ENCODE measurements at places on chromosomes 3 and 15.

- DNase-seq = no peak
Observed at GRCh38 chr15:90130291-90130690, 28.0 kb upstream of the IDH2 start.

- no peak for DNase-seq
Observed at GRCh38 chr3:196662033-196662432, 22.5 kb downstream of the NRROS start.

DNA sequence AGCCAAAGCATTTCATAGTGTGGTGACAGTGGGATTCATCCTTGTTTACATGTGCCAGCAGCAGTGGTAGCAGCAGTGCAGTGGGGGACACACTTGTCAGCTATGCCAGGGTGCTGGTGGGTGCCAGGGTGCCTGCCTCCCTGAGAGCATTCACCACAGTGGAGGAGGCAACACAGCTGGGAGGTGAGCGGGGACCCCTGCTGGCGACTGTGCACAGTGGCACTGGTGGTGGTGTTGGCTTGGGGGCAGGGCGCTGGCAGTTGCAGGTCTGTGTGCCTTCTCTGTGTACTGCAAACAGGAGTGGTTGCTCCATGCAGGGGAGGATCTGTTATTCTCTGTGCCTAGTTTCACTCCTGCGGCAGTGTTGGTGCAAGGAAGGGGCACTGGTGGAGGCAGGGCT is 41.2 kb downstream of the CEP63 start:
- no peak for DNase-seq

- no peak for DNase-seq
Observed at GRCh38 chr15:69170597-69170996, 10.2 kb downstream of the GLCE start.

GRCh38 chr3:12076666-12077065 is 72.5 kb downstream of the SYN2 start:
- no peak for DNase-seq

DNA sequence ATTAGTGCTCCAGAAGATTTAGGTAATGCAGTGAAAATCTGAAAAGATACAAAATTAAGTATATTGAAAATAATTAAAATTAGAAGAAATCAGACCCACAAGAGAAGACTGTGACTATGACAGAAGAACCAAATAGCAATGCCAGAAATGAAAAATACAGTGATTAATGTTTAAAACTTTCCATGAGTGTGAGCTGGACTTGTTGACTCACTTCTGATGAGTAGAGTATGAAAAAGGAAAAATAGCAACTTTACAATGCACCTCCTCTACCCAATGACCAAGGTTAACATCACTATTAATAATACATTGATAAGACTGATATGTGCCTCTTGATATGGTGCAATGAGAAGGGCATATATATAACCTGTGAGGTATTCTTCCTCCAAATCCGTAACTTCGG is 39.3 kb upstream of the SLC22A13 start:
- DNase-seq = no peak

DNA sequence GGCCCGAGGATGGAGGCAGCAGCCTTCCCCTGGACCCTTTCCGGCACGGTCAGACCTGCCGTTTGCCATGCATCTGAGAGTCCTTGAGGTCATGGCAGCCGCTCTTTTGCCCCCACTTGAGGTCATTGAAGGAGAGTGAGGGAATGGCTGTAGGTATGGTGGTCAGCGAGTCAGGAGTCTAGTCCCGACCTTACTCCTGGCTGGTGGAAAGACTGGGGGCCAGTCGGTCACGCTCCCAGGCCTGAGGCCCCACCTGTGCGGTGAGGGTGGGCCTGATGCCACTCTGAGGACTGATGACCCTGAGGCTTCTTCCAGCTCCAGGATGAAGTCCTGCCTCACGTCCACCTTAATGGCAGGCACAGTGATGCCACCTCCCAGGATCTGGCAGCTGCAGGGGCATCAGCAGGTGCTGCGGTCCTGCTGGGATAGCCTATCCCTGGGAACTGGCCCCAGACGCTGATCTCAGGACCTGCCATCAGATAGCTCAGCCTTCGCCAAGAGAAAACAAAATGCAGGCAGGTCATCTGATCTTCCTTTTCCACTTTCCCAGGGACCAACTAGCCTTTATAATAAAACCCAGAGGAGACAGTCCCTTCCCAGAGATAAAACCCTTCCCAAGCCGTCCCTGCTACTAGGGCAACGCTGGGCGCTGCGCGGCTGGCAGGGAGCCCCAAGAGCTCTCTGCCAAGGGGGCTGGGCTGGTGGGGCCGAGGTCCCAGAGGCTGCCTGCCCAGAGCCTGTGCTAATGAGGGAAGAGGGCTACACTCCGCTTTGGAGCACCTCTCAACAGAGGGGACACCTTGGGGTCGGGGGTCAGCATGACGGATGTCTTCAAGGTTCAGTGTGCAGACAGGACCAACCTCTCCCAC is 42.2 kb downstream of the TM2D3 start:
- no peak for DNase-seq

DNA sequence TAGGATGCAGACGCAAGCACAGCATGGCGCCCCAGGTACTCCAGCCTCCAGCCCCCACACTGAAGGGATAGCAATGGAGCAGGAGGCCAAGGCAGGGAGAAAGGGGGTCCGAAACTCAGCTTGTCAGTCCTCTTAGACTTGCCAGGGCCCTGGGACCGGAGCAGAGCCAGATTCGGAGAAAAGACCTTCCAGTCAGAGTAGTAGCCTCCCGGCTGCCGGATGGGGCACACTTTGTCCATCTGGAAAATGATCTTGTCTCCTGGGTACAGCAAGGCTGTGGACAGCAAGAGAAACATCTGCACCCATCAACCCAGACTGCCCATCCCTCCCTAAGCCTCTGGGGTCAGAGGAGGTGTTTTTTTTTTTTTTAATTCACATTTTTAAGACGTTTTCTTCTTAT is 24.3 kb downstream of the EFCAB12 start:
- no peak for DNase-seq

GRCh38 chr3:64002233-64002632 is 21.1 kb downstream of the PSMD6 start:
- no peak for DNase-seq

DNA sequence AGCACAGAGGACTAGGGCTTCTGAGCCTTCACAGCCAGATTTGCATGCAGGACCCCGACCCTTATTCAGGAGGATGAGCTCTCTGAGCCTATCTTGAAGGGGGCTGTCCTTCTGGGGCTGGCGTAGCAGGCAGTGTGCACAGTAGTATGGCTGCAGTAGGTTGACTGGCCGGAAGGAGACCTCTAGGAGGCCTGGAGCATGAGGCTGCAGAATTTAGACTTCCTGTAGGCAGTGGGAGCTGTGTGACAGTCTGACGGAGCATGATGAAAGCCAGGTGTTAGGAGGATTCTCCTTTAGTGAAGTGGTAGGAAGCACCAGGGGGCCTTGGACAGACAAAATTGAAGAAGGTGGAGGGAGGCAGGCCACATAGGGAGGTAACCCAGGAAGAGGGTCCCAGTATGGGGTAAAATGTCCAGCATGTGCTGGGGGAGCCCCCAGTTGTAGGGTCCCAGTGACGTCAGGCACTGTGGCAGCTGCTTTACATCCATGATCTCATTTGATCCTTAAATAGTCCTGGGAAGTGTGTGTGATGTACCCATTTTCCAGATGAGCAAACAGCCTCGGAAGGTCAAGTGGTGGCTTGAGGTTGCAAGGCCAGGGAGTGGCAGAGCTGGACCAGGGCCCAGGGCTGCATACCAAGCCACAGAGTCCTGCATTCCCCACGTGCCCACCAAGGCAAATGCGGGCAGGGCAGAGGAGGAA is 36.1 kb downstream of the SPSB4 start:
- no peak for DNase-seq

DNA sequence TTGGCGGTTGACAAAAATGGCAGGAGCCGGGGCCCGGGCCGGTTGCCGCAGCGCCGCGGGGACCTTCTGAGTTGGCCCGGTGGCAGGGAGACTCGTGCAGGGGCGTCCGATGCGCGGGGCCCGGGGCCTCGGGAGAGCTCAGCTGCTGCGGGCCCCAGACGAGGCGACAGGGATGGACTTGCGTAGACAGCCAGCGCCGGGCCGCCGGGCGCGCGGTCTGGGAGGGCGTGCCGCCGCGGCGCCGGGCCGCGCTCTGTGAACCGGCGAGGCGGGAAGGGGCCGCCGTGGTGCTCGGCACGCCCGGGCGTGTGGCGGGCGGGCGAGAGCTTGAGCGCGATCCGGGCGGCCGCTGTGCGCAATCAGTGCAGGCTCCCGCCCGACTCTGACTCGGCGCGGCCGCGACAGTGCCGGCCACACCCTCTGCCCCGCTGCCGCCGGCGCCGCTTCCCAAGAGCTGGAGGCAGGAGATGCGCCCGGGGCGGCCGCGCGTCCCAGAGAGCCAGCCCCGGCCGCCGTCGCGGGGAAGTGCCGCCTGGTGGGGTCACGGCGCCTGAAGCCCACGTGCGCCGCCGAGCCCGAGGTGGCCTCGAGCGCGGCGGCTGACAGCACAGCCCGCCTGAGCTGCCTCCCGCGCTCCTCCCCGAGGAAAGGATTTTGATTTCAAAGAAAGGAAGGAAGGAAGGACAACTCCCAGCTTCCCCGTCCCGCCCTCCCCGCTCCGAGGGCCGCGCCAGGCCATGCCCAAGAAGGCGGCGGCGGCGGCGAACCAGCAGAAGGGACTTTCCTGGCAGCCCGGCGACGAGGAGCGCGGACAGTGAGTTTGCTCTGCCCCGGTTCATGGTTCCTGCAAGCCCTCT is 657 bp downstream of the TLNRD1 start:
- DNase-seq = peak; percentile 38

- DNase-seq = no peak
Observed at GRCh38 chr15:37880009-37880834, 54.2 kb upstream of the TMCO5A start.

DNA sequence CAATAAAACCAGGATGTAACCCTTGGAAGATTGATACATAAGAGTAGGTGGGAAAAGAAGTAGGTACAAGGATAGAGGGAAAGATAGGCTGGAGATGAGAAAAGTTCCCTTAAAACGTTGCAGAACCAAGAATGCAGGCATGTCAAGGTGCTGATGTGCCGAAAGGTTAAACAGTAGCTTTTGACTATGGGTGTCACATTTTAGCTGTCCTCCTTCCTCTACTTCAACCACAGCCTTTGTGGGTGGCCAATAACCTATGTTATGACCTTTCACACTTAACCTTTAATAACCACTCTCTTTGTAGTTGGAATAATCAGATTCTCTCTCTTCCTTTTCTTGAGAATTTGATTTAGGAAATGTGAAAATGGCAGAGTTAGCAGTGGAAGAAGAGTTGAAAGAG is 184.5 kb upstream of the GAP43 start:
- DNase-seq = no peak

DNA sequence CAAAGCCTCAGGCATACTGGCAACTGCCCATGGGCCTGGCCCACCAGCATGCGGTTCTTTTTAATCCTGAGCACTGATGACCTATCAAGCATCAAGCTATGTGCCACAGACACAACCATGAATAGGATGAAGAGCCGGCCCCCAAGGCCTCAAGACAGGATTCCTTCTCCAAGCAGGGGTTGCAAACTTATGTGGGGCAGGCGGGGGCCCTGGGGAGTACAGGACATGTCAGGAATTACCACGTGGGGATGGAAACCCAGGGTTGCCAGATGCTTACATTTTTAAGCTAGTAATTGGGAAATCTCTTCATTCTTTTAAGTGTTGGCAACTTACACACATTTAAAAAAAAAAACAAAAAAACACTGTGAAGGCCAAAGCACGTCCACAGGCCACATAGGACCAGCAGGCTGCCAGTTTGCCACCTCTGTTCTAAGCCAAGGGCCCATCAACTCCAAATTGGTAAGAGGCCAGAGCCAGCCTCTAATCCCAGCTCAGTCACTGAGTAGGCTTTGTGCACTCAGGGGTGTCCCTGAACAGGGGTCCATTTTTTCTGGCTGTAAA is 32.8 kb downstream of the BDH1 start:
- DNase-seq = no peak

- no peak for DNase-seq
Observed at GRCh38 chr3:53225181-53225580, 30.6 kb downstream of the TKT start.

DNA sequence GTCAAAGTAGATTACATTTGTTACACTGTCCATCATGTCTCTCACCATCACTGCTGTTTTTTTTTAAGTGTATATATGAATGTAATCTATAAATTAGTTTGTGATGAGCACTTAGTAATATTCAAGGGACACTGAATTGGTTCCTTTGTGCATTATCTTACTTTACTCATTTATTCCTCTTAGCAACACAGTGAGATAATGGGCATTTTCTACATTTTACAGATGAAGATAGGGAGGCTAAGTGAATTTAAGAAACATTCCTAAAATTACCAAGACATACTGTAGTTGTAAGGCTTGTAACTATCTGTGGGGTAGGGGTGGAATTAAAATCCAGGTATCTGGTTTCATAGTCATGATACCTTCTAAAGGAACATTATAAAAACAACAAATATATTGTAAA is 33.9 kb downstream of the VPS8 start:
- DNase-seq = no peak

- no peak for DNase-seq
Observed at GRCh38 chr3:78992400-78992799, 775.4 kb downstream of the ROBO1 start.

GRCh38 chr15:75431682-75432081 is 19.8 kb downstream of the SIN3A start:
- DNase-seq = no peak

GRCh38 chr3:24401090-24401810 is 93.4 kb downstream of the THRB start:
- no peak for DNase-seq

GRCh38 chr3:189954733-189955665 is 165.7 kb downstream of the P3H2 start:
- DNase-seq = no peak

DNA sequence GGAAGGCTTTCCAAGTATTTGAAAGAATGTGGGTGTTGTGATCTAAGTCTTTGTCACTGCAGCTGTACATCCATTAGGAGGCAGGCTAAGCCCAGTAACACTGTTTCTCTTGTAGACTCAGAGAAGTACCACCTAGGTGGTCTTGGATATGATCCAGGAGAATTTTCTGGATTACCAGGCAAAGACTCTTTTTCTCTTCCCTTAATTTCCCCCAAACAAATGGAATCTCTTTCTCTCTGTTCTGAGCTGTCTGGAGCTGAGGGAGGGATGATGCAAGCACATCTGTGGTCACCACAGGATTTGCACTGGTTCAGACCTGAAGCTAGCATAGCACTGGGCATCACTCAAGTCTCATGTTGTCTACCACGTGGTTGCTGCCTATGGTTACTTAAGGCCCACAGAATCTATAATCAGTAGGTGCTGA is 227.6 kb downstream of the NECTIN3 start:
- no peak for DNase-seq

GRCh38 chr3:178827285-178827856 is 244.2 kb downstream of the ZMAT3 start:
- DNase-seq = no peak

GRCh38 chr3:29771602-29772001 is 490.7 kb downstream of the RBMS3 start:
- no peak for DNase-seq

- no peak for DNase-seq
Observed at GRCh38 chr15:65512189-65512588, 5.3 kb downstream of the DPP8 start.

GRCh38 chr15:29071232-29071881 is 185.6 kb downstream of the APBA2 start:
- no peak for DNase-seq

DNA sequence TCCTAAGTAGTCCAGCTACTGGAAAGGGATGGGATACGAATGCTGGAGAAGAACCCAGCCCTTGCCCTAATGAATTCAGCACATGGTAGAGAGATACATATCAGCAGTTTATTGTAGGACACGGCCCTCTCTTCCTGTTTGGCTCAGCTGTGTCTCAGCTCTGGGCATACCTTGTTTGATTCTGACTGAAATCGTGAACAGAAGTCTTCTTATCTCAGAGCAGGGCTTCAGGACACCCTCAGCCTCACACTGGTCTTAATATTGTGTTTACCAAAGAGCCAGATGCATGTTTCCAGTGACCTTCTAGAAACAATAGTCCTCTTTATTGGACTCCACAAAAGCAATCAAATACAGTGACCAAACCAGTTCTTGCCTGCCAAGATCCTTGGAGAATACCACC is 54.7 kb downstream of the FAM174B start:
- no peak for DNase-seq

Measured in activated T-helper 1 cell treated with anti-CD3 and anti-CD28 coated beads, Interleukin-2, amount 50 U/mL, for 16 hours (primary cell).